ENCODE measurements at places on chromosomes 2 and 18.

DNA sequence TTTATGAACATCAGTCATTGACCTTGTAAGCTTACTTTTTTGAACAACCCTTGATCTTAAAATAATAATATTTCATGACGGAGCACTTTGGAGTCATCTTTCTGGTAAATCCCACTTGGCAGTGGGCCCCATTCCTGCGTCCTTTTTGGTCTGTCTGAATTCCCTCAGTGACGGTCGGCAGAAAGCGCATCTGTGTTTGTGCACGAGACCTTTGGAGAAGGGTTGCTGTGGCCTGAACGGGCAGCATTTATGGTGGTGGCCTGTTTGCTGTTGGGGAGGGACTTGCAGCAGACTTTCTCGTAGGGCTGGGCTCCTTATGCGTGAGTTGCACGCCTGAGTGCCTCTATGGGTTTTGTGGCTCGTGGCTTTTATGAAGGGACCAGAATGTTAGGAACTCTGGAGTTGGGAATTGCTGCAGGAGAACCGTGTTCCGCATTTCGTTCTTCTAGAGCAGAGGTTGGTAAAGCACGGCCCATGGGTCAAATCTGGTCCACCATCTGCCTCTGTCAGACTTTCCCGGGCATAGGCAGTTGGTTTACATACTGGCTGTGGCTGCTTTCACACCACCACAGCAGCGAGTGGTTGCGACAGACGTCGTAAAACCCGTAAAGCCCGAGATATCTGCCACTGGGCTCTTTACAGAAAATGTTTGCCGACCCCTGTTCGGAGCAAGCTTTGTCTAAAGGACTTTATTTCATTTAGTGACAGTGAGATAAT is 30.8 kb downstream of the LPIN1 start:
- no peak for DNase-seq

DNA sequence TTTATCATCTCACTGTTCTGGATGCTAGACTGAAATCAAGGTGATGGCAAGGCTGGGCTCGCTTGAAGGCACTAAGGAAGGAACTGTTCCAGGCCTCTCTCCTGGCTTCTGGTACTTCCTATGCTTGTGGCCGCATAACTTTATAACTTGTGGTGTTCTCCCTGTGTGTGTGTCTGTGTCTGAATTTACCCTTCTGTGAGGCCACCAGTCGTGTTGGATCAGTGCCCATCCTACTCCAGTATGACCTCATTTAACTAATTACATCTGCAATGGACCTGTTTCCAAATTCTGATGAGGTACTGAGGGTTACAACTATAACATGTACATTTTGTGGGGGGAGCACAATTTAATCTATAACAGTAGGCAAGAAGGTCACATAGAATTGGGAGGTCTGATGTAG is 41.6 kb downstream of the LYPD6B start:
- DNase-seq = no peak

DNA sequence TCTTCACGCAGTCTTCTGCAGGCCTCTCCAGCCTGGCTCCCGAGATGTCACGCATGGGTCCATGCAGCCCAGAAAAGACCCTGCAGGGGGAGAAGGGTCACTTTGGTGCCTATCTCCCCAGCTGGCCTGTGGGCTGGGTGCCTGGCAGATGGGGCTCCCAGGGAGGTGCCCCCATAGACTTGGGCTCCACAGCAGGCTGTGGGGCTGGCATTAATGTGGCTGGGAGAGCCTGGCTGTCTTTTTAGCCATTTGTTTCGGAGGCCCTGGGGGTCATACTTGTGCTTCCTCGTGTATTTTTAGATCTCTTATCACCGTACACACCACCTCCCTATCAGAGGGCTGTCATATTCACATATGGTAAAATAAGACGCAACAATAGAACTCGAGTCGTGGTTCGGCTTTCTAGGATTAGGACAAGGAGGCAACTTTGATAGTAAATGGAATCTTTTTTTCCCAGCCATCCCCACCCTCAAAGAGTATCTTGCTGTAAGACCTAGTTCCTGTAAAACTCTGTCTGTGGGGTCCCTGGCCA is 74.5 kb downstream of the LRRFIP1 start:
- DNase-seq = no peak

GRCh38 chr18:3118195-3119010 is 101.4 kb downstream of the MYOM1 start:
- no peak for DNase-seq

Measured in stimulated activated CD4-positive, alpha-beta T cell treated with anti-CD3 and anti-CD28 coated beads, Interleukin-4, amount 100 ng/mL, for 4 hours (primary cell).